GM20000 (cell line): ENCODE measurements at places on chromosomes 4 and X.

DNA sequence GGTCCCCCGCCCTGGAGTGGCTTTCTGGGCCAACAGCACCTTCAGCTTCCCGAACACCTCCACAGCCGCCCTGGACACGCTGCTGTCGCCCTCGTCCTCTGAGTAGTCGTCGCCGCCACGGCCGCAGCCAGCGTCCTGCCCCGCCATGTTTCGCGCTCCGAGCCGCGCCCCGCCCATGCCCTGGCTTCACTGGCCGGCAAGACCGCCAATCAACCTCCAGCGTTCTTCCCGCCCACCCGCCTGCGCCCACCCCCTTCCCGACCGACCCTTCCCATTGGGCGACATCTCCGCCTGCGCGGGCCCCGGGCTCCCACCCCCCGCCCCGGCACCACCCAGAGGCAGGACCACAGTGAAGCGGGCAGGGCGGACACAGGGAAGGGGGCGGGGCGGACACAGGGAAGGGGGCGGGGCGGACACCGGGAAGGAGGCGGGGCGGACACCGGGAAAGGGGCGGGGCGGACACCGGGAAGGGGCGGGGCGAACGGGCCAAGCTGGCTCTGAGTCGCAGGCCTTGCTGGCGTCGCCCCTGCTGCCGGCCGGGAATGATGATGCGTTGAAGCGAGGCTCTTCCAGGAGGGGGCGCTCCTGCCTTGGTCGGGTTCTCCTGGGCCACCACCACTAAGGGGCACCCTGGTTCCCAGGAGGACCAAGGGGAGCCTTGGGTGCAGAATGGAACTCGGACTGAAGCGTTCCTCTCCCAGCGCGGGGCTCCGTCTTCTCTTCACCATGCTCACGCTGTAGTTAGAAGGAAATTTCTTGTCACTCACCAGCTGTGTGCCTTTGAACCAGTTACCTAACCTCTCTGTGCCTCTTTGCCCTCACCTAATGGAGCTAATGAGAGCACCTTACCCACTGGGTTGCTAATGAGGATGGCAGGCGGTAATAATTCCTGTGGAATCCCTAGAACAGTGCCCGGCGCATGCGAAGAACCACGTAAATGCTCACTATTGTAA lies at the start of gene HAUS7:
Gene HAUS7, minus strand, starts transcription at position 166 of the 953 bp plus-strand sequence. Its CDS starts 19 bp downstream, at position 147.
- peak; percentile 96 for DNase-seq

- DNase-seq = peak; percentile 14
Measured at GRCh38 chr4:129641179-129641578, 545.2 kb downstream of the C4orf33 start.

DNA sequence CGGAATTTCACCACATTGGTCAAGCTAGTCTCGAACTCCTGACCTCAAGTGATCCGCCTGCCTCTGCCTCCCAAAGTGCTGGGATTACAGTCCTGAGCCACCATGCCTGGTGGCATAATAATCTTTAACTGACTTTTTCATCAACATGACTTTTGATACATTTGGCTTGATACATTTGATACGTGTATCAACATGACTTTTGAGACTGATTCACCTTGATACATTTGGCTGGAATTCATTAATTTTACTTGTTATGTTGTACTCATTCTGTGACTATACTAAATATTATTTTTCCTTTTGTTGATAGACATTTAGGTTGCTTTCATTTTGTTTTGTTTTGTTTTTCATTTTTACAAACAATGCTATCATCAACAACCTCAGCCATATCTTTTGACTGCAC lies 6.3 kb downstream of the TMEM154 start:
- no peak for DNase-seq

DNA sequence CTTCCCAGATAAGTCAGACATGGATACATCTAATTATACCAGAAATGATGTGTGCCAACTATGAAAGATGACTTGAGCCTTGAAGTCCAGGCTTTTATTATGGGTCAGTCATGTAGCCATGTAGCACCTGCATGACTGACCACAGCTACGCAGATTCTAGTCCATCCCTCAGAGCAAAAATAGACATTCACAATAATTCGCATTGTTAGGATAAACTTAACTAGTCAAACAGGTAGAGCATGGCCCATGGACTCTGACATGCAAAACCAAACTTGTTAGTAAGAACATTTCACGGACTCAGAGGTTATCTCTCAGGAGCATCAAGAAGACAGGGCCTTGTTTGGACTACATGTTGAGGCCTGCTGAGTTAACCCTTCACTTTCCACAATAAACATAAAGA lies 132.6 kb downstream of the PWWP3B start:
- DNase-seq = no peak

DNA sequence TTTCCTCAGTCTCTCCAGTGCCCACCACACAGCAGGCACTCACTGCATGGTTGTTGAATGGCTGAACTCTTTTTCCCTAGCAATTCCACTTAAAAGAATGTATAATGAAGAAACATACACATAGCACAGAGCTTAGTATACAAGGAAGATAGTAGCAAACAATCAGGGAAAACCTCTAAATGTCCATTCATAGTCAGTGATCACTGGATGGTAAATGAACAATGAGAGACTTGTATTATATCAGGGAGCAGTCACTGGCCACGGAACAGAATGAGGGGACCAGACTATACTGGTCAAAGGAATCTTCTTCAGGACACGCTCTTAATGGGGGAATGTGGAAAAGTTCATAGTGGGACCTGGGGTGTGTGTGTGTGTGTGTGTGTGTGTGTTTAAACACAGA lies 43.6 kb upstream of the FAM156A start:
- no peak for DNase-seq

- DNase-seq = no peak
Measured at GRCh38 chrX:46849933-46850332, 13.1 kb downstream of the RP2 start.

- DNase-seq = no peak
Measured at GRCh38 chr4:2478229-2478628, 9.3 kb downstream of the RNF4 start.

DNA sequence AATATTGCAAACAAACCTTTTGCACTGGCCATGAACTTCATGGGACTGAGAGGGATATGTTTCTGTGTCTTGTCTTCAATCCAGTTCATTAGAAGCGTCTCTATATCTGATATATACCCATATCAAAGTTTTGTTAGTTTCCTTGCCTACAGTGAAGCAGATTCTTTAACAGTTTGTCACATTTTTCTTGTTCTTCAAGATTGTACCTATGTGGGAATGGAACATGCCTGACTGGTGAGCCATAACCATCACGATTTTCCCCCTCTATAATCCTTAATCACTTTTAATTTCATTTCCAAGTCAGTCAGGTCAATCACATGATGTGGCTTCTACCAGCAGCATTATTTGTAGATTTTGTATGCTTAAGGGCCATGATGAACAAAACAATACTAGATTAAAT lies 197.1 kb upstream of the PDE5A start:
- DNase-seq = no peak

DNA sequence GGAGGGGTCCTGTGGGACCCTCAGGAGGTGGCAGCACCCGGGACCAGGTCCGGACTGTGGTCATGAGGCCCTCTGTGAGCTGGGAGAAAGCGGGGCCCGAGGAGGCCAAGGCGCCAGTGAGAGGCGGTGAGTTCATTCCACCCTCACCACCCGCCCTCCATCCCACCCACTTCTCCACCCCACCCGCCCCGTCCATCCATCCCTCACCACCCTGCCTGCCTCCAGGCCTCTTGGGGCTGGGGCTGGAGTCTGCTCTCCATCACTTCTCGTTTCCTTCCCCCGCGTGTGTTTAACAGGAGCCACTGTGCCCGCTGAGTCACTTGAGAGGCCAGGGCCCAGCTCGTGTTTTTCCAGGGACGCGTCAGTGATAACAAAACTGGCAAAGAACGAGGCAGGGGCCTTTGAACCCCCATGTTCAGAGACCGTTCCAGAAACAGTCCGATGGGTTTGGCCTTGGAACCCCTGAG lies 6.2 kb downstream of the SH3TC1 start:
- no peak for DNase-seq

- DNase-seq = no peak
Measured at GRCh38 chrX:13377550-13377934, 57.7 kb upstream of the ATXN3L start.

DNA sequence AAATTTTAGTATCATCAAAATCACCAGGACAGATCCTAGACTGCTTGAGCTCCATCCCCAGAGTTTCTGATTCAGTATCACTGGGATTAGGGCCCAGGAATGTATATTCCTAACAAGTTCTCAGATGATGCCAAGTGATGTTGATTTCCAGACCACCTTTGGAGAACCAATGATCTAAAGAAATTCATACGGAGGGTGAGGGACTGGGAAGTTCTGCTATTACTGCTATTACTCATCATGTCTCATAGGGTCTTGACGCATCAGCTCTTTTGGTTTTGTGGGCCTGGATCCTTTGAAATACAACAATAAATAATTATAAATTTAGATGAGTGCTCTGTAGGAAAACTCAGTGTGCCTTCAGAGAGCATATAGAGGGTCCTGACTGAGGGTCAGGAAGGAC lies 59.8 kb upstream of the LGI2 start:
- no peak for DNase-seq

GRCh38 chr4:109816082-109816442 lies 500 bp downstream of the GAR1 start:
- peak; percentile 8 for DNase-seq

- no peak for DNase-seq
Measured at GRCh38 chrX:16804923-16805464, 18.7 kb downstream of the TXLNG start.

DNA sequence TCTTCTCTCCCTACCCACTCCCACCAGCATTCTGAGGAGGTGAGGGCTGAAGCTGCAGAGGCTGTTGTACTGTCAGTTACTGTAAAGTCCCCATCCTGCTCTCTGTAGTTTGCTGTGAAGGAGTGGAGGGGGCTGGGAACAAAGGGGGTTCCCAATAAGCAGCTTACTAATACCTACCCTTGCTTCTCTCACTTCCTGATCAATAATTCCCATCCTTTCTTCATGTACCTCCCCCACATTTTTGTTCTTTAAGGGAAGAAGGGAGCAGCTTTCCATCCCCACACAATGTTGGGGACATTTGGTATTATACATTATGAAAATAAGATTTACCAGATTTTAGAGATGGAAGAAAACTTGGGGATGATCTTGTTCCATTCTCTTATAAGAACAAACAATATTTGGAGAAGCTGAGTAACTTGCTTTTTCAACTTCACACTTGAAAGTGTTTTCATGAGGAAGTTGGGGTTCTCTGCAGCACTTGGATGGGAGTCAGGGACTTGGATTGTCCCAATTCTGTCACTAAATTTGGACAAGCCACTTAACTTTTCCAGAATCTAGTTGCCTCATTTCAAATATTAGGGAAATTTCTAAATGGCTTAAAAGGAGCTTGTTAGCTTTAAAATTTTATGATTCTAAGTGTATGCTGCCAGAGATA lies 5.4 kb downstream of the TBC1D1 start:
- no peak for DNase-seq

DNA sequence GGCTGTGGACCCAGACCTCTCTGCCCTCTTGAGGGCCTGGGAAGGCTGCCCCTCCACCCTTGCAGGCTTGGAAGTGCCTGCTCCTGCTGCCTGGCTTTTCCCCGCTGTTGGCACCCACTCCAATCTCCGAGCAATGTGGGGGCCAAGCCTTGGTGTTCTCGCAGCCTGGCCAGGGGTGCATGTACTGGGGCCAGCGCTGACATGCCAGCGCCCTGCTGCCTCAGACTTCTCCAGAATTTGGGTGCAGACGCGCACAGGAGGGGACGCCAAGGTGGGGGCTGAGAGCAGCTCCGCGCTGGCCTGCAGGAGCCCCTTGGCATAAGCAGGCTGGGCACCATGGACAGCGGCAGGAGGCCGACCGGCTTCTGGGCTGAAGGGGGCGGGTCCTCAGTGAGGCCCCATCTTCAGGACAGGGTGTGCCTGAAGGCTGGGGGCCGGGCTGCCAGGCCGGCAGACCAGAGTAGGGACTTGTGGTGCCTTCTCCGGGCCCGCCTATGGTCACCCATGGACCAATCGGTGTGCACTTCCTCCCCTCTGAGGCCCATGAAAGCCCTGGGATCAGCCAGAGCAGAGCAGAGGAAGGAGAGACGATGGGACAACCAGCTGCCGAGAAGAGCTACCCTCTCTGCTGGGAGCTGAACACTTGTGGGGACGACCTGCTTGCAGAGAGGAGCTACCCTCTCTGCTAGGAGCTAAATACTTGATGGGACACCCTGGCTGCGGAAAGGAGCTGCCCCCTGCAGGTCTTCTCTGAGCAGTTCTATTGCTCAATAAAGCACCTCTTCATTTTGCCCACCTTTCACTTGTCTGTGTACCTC lies 118.3 kb downstream of the DNAAF6 start:
- no peak for DNase-seq

DNA sequence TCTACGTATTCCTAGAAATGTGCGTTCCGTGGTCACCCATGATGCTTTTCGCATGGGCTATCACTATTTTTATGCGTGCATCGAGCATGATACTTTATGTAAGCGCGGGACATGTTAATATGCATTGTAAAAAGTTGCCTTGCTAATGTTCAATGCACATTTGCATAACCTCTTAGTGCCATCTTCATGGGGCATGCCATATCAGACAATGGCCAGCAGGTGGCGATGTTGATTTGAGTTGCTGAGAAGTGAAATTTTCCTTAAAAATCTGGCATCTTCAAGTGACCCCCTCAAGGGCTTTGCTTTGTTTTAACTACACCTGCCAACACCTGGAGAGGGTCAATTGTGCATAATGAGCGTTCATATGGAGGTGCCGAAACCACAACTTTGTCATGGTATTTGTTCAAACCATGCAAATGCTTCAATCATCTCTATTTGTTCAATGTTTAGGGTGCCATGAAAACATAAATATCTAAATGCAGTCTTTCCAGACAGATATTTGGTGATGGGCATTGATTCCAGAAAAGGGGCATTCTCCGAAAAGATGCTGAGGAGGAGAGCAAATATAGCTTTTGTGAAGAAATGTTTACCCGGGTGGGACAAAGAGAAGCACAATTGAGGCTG lies 833.9 kb upstream of the PRKX start:
- peak; percentile 13 for DNase-seq

- no peak for DNase-seq
Measured at GRCh38 chrX:154749856-154750255, 1.0 kb downstream of the GAB3 start.

DNA sequence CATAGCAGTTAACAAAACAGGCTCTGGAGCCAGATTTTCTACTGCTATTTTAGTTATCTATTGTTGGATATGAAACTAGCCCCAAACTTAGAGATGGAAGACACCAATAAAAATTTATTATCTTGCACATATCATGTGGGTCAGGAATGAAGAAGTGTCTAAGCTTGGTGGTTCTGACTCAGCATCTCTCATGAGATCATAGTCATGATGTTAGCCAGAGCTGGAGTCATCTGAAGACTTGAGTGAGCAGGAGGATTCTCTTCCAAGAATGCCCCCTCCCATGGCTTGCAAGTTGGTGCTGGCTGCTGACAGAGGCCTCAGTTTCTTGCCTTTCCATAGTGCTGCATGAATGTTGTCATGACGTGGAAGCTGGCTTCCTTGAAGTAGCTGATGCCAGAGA lies 68.2 kb upstream of the TAPT1 start:
- DNase-seq = no peak

DNA sequence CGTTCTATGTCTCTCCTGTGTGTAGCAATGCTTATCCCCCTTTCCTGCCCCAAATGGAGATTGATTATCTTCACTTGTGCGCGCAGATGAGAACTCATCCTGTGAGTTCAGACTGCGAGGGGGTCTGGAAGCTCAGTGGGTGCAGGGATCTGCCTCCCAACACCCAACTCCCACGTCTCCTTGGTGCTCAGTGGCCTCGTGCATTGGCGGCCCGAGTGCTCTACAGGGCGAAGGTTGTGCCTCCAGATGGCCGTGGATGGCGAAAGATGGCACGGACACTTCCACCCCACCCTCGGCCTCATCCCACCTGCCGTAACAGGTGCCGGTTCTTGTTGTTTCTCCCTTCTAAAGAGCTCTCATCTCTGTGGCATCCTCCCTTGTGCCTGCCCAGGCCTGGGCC lies 45.1 kb upstream of the SORCS2 start:
- DNase-seq = no peak
